Fibroblast of the aortic adventitia (primary cell): ENCODE measurements at places on chromosomes 4 and X.
A peak's percentile ranks its signal among the peaks of the same experiment; 100 is the strongest.

GRCh38 chrX:37976153-37976552 is 30.2 kb upstream of the SYTL5 start:
- DNase-seq: peak; percentile 2

DNA sequence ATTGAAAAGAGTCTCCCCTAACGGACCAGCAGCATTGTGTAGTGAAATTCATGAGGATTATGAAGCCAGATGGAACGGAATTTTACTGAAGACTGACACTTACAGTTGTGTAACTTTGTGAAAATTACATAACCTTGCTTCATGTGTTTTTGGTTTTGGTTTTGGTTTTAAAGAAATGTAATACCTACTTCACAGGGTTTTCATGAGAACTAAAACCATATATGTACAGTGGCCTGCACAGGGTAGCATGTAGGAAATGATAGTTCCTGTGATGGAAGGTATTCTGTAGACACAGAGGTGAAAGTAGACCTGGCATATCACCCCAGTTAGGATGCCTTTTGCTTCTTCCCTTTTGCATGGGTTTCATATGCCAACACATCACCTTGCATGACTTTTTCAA is 247.0 kb downstream of the BANK1 start:
- peak; percentile 11 for DNase-seq

DNA sequence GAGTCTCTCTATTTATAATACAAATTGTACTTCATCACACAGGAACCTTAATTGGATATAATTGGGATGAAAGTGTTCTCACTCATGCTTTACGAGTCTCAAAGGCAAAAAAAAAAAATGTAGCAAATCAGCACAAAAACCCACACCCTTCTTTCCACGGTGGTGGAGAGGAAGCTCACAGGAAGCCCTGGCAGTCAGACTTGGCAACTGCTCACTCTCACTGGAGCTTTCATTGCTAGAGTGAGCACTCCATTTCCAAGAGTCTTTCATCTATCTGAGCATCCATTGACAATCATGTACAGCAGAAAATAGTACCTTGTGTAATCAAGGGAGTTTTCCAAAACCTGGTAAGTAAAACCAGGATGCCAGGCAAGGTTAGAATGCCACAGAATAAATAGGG is 2159.4 kb upstream of the AGA start:
- DNase-seq: no peak

GRCh38 chr4:178339769-178340168 is 897.5 kb upstream of the AGA start:
- DNase-seq: no peak

DNA sequence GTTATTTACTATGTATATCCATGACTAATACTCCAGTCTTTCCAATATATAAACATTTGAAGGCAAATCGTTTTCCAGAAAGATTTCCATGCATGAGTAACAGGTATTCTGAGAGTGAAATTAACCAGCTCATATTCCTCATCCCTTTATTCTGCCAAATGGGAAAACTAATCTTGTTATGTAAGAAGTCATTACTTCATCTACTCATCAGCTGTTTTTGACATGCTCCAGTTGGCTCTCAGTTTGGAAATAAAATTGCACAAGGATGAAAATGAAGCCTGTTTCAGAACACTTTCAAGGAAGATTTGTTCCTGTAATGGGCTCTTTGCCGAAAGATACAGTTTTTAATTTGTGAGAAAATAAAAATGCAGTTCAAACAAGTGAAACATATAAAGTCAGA is 121.9 kb downstream of the KCTD8 start:
- DNase-seq: peak; percentile 5

GRCh38 chrX:133786382-133786781 is 199.0 kb downstream of the GPC3 start:
- no peak for DNase-seq

GRCh38 chrX:136812286-136812685 is 31.6 kb upstream of the ARHGEF6 start:
- peak; percentile 15 for DNase-seq

GRCh38 chrX:77640702-77641101 is 145.3 kb downstream of the ATRX start:
- no peak for DNase-seq

DNA sequence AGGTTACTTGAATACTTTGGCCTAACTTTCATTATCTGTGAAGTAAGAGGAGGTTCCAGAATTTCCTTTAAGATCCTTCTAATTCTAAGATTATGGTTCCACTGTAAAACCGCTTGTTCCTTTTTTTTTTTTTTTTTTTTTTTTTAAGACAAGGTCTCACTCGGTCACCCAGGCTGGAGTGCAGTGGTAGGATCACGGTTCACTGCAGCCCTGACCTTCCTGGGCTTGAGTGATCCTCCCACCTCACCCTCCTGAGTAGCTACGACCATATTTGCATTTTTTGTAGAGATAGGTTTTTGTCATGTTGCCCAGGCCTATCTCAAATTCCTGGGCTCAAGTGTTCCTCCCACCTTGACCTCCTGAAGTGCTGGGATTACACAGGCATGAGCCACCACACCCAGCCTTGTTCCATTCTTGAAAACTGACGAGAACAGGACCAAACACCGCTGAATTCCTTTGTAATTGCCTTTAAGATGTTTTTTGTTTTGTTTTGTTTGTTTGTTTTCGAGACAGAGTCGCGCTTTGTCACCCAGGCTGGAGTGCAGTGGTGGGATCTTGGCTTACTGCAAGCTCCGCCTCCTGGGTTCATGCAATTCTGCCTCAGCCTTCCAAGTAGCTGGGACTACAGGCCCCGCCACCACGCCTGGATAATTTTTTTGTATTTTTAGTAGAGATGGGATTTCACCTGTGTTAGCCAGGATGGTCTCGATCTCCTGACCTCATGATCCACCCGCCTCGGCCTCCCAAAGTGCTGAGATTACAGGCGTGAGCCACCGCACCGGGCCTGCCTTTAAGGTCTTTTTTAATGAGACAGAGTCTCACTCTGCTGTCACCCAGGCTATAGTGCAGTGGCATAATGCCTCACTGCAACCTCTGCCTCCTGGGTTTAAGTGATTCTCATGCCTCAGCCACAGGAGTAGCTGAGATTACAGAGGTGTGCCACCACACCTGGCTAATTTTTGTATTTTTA is 6.8 kb downstream of the PDS5A start:
- no peak for DNase-seq

DNA sequence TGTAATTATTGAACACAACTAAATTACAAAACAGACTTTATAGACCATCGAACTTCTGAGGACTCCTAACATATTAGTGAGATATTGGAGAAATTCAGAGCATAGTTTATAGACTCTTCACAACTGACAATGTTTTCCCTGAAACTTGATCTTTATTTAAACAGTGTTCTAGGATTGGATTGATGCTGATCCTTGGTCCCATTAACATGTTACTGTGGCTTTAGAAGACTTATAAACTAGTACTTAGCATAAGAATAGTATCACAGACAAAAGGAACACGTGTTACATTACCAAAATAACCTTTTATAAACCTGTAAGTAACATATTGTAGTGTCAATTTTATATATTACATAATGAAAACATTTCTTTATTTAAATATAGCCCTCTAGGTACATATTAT is 689.6 kb downstream of the CCSER1 start:
- DNase-seq: no peak

DNA sequence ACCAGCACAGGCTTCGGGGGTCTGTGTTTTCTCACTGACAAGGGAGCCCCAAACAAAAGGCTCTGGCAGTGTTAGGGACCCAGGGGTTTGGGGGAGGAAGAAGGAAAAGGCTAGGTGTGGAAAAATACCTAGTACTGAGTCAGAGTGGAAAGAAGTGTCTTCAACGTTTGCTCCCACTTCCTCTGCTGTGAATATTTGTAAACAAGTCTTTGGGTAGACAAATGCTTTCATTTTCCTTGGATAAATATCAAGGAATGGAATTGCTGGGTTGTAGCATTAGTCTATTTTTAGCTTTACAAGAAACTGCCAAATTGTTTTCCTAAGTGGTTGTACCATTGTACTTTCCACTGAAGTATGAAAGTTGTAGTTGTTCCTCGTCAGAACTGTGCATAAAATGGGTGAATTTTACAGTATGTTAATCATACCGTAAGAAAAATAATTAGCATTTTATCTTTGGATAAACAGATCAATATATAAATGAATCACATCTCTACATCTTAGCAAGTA is 17.4 kb downstream of the COL4A5 start:
- no peak for DNase-seq

DNA sequence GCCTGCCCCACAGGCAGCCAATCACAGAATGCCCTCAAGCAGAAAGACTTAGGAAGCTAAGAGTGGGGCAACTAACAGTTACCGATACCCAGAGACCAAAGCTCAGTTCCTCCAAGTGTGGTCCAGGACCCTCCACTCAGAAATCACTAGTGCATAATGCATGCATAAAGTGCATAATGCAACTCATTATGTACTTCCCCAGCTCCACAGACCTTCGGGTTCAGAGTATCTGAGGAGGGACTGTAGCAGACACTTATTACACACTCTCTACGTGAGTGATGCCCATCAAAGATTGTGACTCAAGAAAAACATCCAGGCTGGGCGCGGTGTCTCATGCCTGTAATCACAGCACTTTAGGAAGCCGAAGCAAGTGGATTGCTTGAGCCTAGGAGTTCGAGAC is 328.0 kb downstream of the BCOR start:
- no peak for DNase-seq

DNA sequence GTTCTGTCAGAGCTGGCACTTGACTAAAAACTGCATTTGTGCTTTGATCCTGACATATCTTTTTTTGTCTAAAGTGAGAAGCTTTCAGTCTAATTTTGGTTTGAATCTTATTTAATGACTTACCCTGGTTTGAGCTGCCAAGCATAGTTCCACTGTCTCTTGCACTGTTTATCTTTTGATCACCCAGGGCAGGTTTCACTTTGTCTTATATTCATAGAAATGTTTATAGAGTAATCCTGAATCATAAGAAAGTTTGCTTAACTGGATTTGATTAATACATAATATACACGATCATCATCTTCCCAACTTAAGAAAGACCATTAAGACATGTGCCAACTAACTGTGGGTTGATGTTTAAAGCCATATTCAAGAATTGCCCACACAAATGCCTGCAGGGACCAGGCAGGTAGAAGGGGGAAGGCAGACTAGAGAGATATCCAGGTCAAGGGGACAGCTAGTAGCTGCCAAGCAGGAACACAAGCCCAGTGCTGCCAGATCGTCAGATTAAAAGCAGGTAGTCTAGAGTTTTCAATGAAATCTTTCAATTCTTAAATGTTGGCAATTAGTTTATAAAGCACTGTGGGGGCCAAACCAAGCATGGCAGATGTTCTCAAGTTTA is 1.9 kb downstream of the GK start:
- peak; percentile 13 for DNase-seq

- no peak for DNase-seq
These were observed 188.9 kb downstream of the ENOX2 start for GRCh38 chrX:130714135-130714534.

DNA sequence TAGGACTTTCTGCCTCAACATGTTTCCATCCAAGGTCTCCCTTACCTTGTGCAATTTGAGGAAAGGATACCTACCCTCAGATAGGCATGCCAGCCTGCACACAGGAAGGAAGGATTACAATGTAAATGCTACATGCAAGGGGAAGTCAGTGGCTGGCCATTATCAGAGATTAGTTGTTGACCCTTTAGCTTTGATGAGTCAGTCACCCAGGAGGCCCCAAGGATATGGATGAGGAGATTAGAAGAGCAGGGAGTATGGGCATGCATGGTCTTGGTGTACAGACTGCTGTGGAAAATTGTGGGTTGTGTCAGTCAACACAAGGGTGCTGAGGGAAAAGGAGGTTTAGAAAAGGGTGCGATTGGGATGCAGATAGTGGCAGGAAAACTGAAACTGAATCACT is 92.0 kb downstream of the GUCY2F start:
- no peak for DNase-seq

- DNase-seq: no peak
These were observed 2305.1 kb downstream of the PCDH7 start for GRCh38 chr4:33025236-33025635.

- DNase-seq: no peak
These were observed 126.4 kb upstream of the NOCT start for GRCh38 chr4:138889216-138889615.

DNA sequence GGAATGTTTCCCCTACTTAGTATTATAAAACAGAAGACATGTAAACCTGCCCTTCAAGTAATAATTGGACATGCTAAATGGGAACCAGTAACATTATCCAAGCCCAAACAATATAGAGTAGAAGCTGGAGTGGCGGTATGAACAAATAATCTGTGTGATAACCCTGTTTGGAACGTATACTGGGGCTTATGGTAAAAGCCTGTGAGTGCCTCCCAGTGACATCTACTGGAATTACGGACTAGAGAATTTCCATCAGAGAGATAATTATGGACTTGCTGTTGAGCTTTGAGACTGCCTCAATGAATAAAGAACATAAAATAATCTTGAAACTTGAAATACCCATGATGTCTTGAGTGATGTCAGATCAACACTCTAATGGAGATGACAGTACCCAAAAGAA is 406.3 kb upstream of the GRIA3 start:
- peak; percentile 1 for DNase-seq

DNA sequence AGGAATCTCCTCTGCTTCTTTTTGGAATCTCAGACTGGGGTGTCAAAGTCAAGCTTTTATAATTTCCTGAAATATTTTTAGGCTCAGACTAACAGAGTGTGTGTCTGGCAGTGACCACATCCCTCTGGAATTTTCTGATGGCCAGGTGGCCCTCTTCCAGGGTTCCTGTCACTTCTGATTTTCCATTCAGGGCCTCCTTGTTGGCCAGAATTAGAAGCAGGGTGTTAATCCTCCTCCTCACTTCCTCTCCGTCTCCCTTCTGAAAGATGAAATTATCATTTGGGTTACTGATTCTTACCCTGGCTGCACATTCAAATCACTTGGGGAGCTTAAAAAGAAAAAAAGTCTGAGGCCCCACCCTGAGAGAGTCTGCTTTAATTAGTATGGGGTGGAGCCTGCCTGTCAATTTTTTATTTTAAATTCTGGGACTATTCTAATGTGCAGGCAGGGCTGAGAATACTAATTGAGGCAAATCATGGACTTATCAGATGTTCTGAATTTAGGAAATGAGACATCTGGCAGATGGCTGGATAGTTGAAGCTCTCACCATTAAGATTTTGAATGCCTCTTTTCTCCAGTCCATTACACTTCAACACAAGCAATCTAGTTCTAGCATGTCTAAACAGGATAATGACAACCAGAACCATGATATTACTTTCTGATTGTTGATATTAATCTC is 43.2 kb downstream of the HAND2 start:
- DNase-seq: peak; percentile 50

DNA sequence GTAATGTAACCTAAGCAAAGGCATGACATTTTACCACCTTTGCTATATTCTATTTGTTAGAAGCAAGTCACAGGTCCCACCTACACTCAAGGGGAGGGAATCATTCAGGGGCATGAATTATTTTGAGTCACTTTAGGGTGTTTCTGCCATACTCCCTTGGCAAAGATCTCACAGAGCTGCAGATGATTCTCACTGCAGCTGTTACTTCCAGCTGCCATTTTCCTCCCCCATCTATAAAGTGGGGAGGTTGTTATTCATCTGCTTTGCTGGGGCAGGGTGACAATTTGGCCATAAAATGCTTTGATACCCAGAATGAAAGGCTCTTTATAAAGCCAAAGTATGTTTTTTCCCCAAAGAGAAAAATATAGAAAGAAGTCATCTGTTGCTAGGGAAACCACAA is 136.5 kb upstream of the SMIM31 start:
- no peak for DNase-seq
